CD4-positive, alpha-beta memory T cell (primary cell): ENCODE measurements at places on chromosomes 2 and 18. TPM values are rescaled to one million over a fixed set of nuclear protein-coding genes. Genes with fewer than 3 reads are reported as not detected.

SPATA3 gene
- not detected for polyA plus RNA-seq

CD302 gene
- polyA plus RNA-seq = 0.12 TPM

C2orf74 gene
- polyA plus RNA-seq = 38.1 TPM

PARD3B gene
- polyA plus RNA-seq = 0.44 TPM

KCNS3 gene
- polyA plus RNA-seq = not detected

TRPM8 gene
- polyA plus RNA-seq = not detected

CMPK2 gene
- polyA plus RNA-seq = 6.3 TPM

NBAS gene
- polyA plus RNA-seq = 16.1 TPM

INHA gene
- not detected for polyA plus RNA-seq

TMEM178A gene
- polyA plus RNA-seq = not detected

EVX2 gene
- polyA plus RNA-seq = not detected

TUBA3E gene
- polyA plus RNA-seq = not detected

STPG4 gene
- not detected for polyA plus RNA-seq

THSD7B gene
- not detected for polyA plus RNA-seq

GRP gene
- not detected for polyA plus RNA-seq

CCDC178 gene
- not detected for polyA plus RNA-seq

RAMP1 gene
- 10.8 TPM for polyA plus RNA-seq

CREG2 gene
- polyA plus RNA-seq = not detected
